ENCODE measurements at places on chromosomes 7 and 10. TPM values are rescaled to one million over a fixed set of nuclear protein-coding genes. Genes with fewer than 3 reads are reported as not detected.

The SPDYE9 gene
- not detected for total RNA-seq

The GDF10 gene
- total RNA-seq, result not detected

The NPFFR1 gene
- total RNA-seq, result not detected

The PLEKHS1 gene
- total RNA-seq, result not detected

- H3K4me3 ChIP-seq, result no peak overlapping the region
- H3K27ac ChIP-seq, result no peak overlapping the region
- H3K4me1 ChIP-seq, result no peaks in the 10 kb centered on the region
- no peaks in the 10 kb centered on the region for H3K36me3 ChIP-seq
- no peak for DNase-seq
Measured at GRCh38 chr10:98517672-98518071, 70.9 kb upstream of the HPS1 start.

DNA sequence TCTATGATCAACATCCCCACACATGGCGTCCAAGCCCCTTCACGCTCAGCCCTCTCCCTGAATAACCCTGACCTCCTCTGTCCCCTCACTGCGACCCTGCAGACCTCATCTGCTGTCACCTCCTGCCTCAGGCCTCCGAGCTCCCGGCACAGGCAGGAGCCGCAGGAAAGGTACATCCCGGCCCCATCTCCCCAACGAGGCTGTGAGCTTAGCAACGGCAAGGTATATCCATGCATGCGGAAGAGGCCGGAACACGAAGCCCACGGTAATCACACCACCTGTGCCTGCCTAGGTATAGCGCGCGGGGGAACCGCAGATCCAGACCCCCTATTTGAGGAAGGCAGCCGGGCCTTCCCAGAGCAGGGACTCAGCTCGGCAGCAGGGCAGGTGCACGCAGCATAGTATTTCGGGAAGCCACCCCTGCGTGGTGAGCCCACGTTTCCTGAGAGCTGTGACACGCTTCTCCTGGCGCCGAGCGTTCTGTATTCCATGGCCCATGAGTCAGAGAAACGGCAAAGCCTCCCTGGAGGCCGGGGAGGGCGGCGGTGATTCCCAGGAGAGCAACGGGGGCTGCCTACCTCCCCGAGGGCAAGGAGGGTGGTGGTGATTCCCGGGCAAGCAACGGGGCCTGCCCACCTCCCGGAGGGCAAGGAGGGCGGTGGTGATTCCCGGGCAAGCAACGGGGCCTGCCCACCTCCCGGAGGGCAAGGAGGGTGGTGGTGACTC lies 50.1 kb upstream of the DNAAF5 start:
- DNase-seq, result no peak
- no peak overlapping the region for H3K27ac ChIP-seq
- H3K4me1 ChIP-seq, result no peaks in the 10 kb centered on the region

GRCh38 chr10:28375399-28376354 lies 72.8 kb upstream of the MPP7 start:
- H3K4me1 ChIP-seq, result peaks cover 20% of the 10 kb centered on the region
- H3K27me3 ChIP-seq, result no peaks in the 10 kb centered on the region
- H3K36me3 ChIP-seq, result no peaks in the 10 kb centered on the region
- peak overlapping the region; percentile 99 for H3K27ac ChIP-seq
